Breast epithelium (tissue), 4 donors: ENCODE measurements at places on chromosomes 11 and 22. TPM values are rescaled to one million over a fixed set of nuclear protein-coding genes. Genes with fewer than 3 reads are reported as not detected.

DAGLA gene
- total RNA-seq = 2.4 TPM

KBTBD3 gene
- 13.6 TPM for total RNA-seq

- H3K27ac ChIP-seq = no peak overlapping the region
- no peaks in the 10 kb centered on the region for H3K27me3 ChIP-seq
- no peak for DNase-seq
Measured at GRCh38 chr11:11032066-11032465, 174.2 kb upstream of the ZBED5 start.

CCDC157 gene
- total RNA-seq = 2.6 TPM

DNA sequence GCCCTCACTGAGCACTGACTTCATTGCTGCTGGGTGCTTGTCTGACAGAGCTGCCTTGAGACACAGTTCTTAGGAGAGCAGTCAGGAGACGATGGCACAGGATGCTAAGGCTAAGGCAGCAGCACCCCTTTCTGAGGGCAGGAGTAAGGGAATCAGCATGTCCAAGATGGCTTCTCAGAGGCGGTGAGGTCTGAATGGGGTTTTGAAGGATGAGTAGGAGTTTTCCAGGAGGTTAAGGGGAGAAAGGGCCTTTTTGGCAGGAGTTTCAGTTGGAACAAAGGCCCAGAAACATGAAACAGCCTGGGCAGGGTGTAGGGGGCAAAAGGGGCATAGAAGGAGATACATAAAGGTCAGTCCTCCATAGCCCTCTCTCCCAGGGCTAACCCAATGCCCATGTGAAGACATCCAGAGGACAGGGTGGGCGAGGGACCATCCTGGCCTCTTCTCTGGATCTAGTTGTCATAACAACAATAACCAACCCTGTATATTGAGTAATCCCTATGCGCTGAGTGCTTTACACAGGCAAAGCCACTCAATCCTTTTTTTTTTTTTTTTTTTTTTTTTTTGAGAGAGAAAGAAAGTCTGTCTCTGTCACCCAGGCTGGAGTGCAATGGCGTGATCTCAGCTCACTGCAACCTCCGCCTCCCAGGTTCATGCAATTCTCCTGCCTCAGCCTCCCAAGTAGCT is 19.0 kb downstream of the CYTH4 start:
- H3K36me3 ChIP-seq = no peaks in the 10 kb centered on the region
- no peak overlapping the region for H3K27ac ChIP-seq
- H3K27me3 ChIP-seq = no peaks in the 10 kb centered on the region
- H3K4me3 ChIP-seq = no peak overlapping the region
- DNase-seq = no peak

GRCh38 chr22:30894371-30894740 is 74.2 kb downstream of the MORC2 start:
- H3K27ac ChIP-seq = no peak overlapping the region
- H3K4me3 ChIP-seq = no peak overlapping the region
- no peaks in the 10 kb centered on the region for H3K27me3 ChIP-seq
- no peak for DNase-seq
- H3K36me3 ChIP-seq = no peaks in the 10 kb centered on the region

TYR gene
- total RNA-seq = not detected

ADAMTS8 gene
- 0.44 TPM for total RNA-seq

- no peak for DNase-seq
- no peaks in the 10 kb centered on the region for H3K4me1 ChIP-seq
- no peak overlapping the region for H3K4me3 ChIP-seq
- H3K27me3 ChIP-seq = no peaks in the 10 kb centered on the region
- no peaks in the 10 kb centered on the region for H3K36me3 ChIP-seq
- no peak overlapping the region for H3K27ac ChIP-seq
Measured at GRCh38 chr11:107708792-107709191, 3.1 kb downstream of the SLN start.

- no peaks in the 10 kb centered on the region for H3K4me1 ChIP-seq
- no peak within 1 kb of the TSS for H3K27ac ChIP-seq
- no peak within 1 kb of the TSS for H3K4me3 ChIP-seq
- no peaks in the 10 kb centered on the region for H3K36me3 ChIP-seq
- H3K27me3 ChIP-seq = no peaks in the 10 kb centered on the region
- DNase-seq = no peak
Measured at GRCh38 chr11:123885570-123885969, at the start of gene TMEM225. TMEM225 (minus strand) TSS chr11:123885670; CDS start chr11:123885425, 245 bp downstream.

DNA sequence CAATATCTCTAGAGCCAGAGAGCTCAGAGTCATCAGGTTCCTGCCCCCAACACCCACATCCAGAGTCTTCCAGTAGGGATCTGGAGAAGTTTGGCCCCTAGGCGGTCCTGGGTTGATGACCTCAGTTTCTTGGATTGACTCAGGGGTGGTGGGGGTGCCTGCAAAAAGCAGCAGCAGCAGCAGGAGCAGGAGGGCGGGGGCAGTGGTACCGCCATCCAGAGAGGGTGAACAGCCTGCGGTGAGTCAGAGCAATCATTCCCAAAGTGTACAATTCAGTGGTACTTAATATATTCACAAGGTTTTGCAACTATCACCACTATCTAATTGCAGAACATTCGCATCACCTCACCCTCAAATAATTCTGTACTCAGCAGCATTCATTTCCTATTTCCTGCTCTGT is 9.9 kb upstream of the SEC14L3 start:
- no peak for DNase-seq
- H3K27ac ChIP-seq = no peak overlapping the region
- no peak overlapping the region for H3K4me3 ChIP-seq
- H3K27me3 ChIP-seq = no peaks in the 10 kb centered on the region

- H3K4me3 ChIP-seq = no peak overlapping the region
- no peaks in the 10 kb centered on the region for H3K4me1 ChIP-seq
- H3K27ac ChIP-seq = no peak overlapping the region
- no peaks in the 10 kb centered on the region for H3K36me3 ChIP-seq
- DNase-seq = no peak
- H3K27me3 ChIP-seq = peaks cover 21% of the 10 kb centered on the region
Measured at GRCh38 chr11:125401746-125402145, 94.3 kb downstream of the FEZ1 start.

- H3K36me3 ChIP-seq = no peaks in the 10 kb centered on the region
- no peaks in the 10 kb centered on the region for H3K27me3 ChIP-seq
- no peak overlapping the region for H3K4me3 ChIP-seq
Measured at GRCh38 chr11:113603277-113604059, 102.6 kb downstream of the TMPRSS5 start.

DNA sequence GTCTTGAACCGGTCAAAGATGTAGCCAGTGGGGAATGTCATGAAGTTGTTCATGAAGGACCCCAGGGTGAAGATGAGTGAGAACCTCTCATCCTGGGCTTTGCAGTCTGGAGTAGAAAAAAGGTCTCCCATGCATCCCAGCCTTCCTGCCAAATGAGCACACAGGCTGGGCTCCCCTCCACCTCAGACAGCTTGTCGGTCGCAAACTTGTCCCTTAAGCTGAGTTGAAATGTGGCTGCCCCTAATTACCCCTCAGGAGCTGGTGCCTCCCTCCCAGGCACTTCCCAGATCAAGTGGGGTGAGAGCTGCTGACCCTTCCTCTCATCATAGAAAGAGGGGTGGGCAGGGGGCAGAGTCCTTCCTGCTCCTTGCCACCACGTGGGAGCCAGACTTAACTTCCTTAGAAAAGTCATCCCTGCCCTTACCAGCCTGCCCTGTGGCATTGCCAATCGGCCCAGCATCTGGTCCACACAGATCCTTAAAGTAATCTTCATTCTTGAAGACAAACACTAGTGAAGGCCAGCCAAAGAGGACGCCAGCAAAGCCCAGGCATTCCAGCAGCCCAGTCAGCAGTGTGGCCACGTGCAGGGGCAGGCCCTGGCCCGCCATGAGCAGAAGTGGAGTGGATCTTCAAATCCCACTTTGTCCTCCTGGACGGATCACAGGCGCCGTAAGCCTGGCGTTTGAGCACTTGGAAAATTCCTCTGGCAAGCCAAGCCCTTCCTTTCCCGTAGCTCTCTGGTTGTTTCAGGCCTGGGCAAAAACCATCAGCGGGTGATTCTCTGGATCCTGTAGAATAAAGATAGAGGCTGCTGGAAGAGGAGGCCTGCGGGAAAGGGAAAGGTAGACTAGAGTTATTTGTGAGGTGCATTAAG is 1.1 kb downstream of the SLC43A3 start:
- H3K4me3 ChIP-seq = peak overlapping the region; percentile 61
- no peaks in the 10 kb centered on the region for H3K27me3 ChIP-seq
- H3K36me3 ChIP-seq = no peaks in the 10 kb centered on the region
- H3K27ac ChIP-seq = peak overlapping the region; percentile 99

GGTLC3 gene
- not detected for total RNA-seq

DNA sequence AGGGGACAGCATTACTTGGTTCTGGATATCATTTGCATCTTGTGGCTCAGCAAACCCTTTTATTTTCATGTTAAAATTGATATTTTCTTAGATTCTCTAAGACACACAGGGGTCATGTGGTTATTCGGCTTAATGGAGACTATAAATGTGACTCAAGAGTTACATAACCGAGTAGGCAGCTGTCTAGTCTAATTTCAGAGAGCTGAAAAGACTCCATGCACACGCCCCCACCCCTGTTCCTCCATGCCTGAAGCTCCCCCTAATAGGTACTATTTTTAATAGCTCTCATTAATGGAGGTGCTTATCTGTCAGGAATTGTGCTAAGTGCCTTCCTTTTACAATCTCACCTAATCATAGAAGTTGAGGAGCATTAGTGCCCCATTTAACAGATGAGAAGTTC is 189.2 kb upstream of the ARHGAP20 start:
- no peak overlapping the region for H3K27ac ChIP-seq
- H3K36me3 ChIP-seq = no peaks in the 10 kb centered on the region
- no peak overlapping the region for H3K4me3 ChIP-seq
- no peaks in the 10 kb centered on the region for H3K4me1 ChIP-seq

- no peak overlapping the region for H3K27ac ChIP-seq
- no peak overlapping the region for H3K4me3 ChIP-seq
- DNase-seq = peak; percentile 41
- H3K27me3 ChIP-seq = no peaks in the 10 kb centered on the region
Measured at GRCh38 chr22:50613291-50613981, 12.8 kb downstream of the MAPK8IP2 start.

DNA sequence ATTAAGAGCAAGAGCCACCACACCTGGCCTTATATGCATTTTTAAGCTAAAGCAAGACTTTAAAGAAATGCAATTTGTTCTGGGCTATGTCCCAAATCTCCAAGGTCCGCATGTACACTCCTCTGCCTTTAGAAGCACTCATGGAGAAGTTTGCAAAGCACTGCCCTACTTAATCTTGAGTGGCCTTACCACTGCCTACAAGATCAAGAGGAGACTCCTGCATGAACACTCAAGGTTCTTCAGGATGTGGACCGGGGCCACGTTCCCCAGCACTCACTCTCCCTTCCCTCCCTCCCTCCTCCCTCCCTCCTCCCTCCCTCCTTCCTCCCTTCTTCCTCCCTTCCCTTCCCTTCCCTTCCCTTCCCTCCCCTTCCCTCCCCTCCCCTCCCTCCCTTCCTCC is 63.2 kb upstream of the HSPA8 start:
- no peaks in the 10 kb centered on the region for H3K27me3 ChIP-seq
- H3K4me1 ChIP-seq = peaks cover 6% of the 10 kb centered on the region
- no peak for DNase-seq
- H3K4me3 ChIP-seq = no peak overlapping the region
- no peaks in the 10 kb centered on the region for H3K36me3 ChIP-seq

RGL4 gene
- 2.0 TPM for total RNA-seq

DNA sequence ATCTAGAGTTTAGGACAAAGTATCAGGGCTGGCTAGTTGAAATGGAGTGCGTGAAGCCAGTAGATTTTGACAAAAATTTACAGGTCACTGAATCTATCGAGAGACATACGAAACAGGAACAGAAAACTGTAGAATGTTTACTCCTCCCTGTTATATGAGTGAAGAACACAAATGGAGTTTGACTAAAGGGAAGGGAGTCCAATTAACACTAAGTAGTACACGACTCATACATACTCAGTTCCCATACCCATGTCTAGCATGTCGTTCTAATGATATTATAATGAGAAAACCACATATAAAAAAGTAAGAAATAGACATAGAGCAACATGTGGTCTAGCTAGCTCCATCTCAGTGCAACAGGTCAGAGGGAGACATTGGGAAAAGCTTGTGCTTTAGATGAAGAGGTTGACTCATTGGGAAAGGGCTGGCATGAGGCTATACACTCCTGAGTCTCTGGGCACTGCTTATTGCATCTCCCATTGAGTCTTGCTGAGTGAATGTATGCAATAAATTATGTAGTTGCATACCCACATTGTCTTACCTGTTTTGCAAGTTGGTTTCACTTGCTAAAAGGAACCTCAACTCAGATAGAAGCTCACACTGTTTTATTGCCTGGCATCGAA is 43.5 kb downstream of the CD44 start:
- no peak overlapping the region for H3K27ac ChIP-seq
- no peak overlapping the region for H3K4me3 ChIP-seq
- H3K36me3 ChIP-seq = no peaks in the 10 kb centered on the region
- no peaks in the 10 kb centered on the region for H3K4me1 ChIP-seq
- no peaks in the 10 kb centered on the region for H3K27me3 ChIP-seq
- DNase-seq = no peak

- H3K4me1 ChIP-seq = no peaks in the 10 kb centered on the region
- no peaks in the 10 kb centered on the region for H3K36me3 ChIP-seq
- no peak for DNase-seq
Measured at GRCh38 chr11:12200991-12201985, 90.9 kb downstream of the MICAL2 start.

DNA sequence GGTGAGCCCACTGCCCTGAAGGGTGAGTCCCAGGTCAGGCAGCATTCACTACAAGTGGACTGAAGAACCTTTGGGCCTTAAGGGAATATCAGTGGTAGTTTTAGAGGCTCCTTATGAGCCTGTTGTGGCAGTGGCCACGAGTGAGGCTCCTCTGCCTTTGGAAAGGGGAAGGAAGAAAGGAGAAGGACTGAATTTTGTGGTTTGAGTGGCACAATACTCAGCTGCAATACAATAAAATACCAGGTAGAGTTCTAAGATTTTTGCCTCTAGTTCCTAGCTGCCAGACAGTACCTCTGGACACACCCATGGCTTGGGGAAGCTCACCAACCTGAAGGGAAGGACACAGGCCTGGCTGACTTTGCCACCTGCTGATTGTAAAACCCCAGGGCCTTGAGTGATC is 260.9 kb downstream of the DYNC2H1 start:
- no peaks in the 10 kb centered on the region for H3K27me3 ChIP-seq
- H3K4me3 ChIP-seq = no peak overlapping the region
- H3K36me3 ChIP-seq = no peaks in the 10 kb centered on the region
- H3K4me1 ChIP-seq = no peaks in the 10 kb centered on the region

DNA sequence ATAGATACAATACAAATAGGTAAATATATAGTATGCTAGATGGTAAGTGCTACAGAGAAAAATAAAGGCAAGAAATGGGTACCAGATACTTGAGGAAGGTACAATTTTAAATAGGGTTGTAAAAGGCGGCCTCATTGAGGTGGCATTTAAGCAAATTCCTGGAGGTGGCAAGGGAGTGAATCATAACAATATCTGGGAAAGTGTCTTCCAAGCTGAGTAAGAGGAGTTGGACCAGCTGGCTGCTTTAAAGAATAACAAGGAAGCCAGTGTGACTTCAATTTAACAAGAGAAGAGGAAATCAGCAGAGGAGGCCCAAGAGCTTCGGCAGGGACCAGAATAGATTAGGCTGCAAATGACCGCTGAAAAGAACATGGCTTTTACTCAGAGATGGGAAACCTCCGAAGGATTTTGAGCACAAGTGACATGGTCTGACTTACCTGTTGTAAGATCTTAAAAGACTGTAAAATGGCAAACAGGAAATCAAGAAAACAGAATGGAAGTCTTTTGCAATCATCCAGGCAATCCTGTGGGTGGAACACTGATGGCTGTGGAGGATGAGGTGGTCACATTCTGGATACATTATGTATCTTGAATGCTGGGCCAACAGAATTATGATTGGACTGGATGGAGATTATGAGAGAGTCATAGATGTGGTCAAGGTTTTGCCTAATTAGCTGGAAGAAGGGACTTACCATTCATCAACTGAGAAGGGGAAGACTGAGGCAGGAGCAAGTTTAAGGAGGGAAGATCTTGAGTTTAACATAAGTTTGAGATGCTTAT is 77.2 kb downstream of the RDX start:
- no peaks in the 10 kb centered on the region for H3K36me3 ChIP-seq
- no peak overlapping the region for H3K4me3 ChIP-seq
- H3K27ac ChIP-seq = no peak overlapping the region

OR5L2 gene
- total RNA-seq = not detected

ISX gene
- total RNA-seq = not detected

CSF2RB gene
- 8.6 TPM for total RNA-seq
